ENCODE measurements at places on chromosomes 13 and 19.
A peak's percentile ranks its signal among the peaks of the same experiment; 100 is the strongest.

GRCh38 chr19:2054763-2055162, 3.7 kb upstream of the MKNK2 start:
- no peak for DNase-seq

GRCh38 chr13:48873587-48873986, 102.1 kb upstream of the FNDC3A start:
- no peak for DNase-seq

GRCh38 chr13:76663592-76664335, 222.4 kb downstream of the KCTD12 start:
- no peak for DNase-seq

DNA sequence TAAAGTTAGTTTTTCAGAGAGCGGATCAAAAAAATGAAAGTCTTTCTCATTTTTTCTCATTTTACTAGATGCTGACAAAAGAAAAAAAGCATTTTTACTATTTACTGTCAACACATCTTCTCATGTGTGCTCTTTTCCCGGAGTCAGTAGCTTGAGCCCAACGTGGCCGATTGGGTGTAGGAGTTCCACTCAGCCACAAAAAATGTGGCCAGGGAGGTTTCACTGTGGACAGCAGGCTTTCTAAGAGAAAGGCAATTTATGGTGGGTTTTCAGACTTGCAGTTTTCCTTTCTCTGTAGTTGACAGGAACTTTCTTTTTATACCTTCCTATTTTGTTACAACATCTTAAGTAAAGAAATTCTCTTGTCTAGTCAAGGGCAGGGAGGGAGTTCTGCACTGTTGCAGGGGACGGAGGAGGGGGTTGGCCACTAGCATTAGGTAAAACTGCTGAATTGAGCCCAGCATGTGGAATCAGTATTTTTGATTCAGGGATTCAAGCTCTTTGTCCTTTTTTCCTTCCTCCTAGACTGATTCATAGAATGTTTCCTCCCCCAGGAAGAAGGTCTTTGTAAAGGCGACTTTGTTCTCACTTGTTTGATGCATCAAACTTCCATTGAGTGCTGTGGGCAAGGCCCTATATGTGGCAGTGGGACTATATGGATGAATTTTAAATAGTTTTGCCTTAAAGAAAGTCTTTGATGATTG, 123.1 kb downstream of the B3GLCT start:
- DNase-seq = no peak

GRCh38 chr13:65293530-65294198, 1936.5 kb downstream of the PCDH9 start:
- no peak for DNase-seq

- DNase-seq = no peak
Observed at GRCh38 chr19:18220632-18221275, 5.5 kb downstream of the PDE4C start.

DNA sequence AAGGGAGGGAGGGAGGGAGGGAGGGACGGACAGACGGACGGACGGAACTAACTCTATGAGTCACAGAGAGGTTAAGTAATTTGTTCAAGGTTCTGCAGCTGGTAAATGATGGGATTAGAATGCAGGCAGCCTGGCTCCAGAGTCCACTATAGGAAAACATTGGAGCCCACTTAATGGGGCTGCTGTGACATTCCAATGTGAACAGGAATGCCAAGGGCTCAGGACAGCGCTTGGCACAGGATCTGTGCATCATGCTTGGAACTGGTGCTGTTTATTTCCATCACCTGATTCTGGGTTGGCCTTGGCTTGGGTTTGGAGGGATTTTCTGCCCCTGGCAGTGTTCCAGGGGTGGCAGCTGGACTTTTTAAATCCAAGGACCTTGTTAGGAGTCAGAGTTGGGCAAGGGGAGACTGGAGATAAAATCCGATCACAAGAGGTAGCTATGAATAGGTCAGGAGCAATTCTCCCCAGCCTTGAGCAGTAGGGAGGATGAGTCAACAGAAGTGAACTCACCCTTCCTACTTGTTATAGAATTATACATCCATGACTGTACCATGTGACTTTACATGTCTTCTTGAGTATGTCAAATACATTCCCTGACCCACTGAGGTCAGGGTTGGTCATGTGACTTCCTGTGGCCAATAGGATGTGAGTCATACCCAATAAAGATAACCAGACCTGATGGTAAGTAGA, 7.8 kb upstream of the HIF3A start:
- peak; percentile 71 for DNase-seq

DNA sequence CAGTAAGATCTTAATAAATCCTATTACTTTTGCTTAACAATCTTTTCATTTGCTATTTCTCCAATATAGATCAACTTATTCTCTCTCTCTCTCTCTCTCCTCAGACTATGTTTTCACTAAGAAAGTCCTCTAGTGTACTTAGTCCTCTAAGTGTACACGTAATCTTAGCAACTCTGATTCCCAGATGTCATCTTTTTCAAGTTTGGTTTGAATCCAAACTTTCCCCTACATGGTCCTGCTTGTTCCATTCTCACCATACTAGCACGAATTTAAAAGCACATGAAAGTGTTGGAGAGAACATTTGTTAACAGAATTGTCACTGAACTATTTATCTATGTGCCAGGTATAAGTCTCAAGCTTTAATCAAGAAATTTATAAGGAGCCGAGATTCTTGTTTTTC, 202.9 kb downstream of the SPRY2 start:
- DNase-seq = no peak

DNA sequence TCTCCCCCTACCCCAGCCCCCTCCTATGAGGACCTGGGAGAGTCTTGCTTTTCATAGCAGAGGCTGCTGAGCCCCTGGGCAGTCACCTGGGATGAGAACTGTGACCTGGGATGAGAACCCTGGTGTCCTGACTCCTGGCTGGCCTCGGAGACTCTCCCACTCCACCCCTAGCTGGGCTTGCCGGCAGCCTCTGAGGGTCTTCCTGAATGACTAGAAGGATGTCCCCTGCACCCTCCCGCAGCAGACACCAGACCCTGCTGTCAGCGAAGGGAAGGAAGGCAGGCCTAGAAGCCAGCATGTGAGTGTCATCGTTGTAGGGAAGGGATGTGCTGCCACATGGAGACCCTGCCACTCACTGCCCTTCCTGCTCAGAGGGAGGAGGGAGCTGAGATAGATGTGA, 203.4 kb upstream of the ZNF536 start:
- no peak for DNase-seq

DNA sequence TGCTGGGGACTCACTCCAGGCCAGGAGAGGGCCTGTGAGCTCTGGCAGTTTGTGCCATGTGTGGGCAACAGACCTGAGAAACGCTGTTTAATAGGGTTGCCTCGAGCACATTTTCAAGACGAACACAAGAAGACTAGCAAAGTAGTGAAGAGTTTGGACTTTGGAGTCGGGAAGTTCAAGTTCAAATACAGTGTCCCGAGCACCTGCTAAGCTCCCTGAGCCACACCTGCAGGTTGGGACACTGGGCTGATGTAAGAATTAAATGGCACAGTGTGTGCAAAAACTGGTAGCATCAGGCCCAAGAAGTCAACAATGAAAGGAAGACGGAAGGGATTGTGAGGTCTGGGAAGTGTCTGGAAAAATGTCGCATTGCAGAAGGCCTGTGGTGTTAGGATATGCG, 112.8 kb upstream of the PABPC3 start:
- DNase-seq = peak; percentile 87

- DNase-seq = no peak
Observed at GRCh38 chr13:78816154-78816553, 157.2 kb upstream of the OBI1 start.

GRCh38 chr19:18290302-18291018, 9.0 kb upstream of the JUND start:
- DNase-seq = peak; percentile 58

DNA sequence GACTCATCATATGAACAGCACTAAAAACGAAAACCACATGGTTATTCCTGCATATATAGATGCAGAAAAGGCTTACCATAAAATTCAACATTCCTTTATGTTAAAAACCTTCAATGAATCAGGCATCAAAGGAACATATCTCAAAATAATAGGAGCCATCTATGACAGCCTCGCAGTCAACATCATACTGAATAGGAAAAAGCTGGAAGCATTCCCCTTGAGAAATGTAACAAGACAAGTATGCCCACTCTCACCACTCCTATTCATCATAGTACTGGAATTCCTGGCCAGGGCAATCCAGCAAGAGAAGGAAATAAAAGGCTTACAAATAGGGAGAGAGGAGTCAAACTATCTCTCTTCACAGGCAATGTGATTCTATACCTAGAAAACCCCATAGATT, 179.6 kb upstream of the HTR2A start:
- DNase-seq = no peak
